ENCODE measurements at places on chromosomes 1 and 21. TPM values are rescaled to one million over a fixed set of nuclear protein-coding genes. Genes with fewer than 3 reads are reported as not detected.

The C1QC gene
- total RNA-seq: 126 TPM

The PBX1 gene
- 72.9 TPM for total RNA-seq

The PLA2G2A gene
- 494 TPM for total RNA-seq

DNA sequence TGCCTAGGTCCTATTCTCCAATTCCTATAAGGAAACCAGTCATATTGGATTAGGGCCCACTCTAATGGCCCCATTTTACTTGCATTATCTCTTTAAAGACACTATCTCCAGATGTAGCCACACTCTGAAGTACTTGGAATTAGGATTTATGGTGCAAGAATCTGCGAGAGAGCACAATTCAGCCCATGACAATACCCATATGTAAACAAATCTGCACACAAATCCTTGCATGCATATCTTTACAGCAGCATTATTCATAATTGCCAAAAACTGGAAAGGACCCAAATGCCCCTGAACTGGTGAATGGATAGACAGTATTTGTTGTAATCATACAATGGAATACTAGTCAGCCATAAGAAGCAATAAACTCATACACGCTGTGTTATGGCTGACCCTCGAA, 229.8 kb upstream of the ADAMTS5 start:
- no peak for DNase-seq

DNA sequence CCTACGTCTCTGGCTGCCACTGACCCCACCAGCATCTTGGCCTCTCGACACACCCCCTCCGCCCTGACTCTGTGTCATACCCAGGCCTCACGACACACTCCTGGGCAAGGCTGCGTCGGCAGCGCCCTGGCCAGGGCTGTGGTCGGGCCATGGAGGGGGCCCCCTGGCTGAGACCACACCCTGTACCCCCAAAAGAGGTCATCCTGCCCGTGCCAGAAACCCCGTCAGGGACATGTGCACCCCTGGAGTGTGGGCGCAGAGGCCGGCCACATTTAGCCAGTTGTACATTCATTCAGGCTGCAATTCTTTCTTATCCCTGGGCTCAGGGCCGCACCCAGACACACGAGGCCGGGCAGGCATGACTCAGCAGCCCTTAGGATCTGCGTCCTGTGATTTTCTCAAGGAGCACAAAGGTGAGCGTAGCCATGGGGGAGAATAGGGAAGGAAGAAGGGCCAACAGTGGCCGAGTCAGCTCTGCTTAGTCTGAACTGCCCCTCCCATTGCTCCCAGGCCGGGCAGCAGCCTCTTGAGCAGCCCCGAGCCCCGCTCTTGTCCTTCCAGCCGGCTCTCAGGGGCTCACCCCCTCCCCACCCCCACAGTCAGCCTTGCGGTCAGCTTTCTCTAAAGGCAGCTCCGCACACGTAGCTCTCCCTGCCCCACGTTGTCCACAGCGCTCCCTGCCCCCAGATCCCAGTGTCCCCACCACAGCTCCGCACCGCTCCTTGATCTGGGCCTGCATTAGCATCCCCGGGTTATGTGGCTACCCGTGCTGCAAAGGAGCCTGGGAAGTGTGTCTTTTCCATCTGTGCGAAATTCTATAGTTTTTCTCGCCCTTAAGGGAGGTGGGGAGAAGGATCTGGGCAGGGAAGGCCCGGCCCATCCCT, 7.9 kb downstream of the CSTB start:
- no peak for DNase-seq

The BARHL2 gene
- total RNA-seq: not detected

The C1QB gene
- 122 TPM for total RNA-seq

The B3GALT2 gene
- total RNA-seq: 10.2 TPM

GRCh38 chr1:36096500-36097432, 8.1 kb downstream of the ADPRS start:
- no peak for DNase-seq

DNA sequence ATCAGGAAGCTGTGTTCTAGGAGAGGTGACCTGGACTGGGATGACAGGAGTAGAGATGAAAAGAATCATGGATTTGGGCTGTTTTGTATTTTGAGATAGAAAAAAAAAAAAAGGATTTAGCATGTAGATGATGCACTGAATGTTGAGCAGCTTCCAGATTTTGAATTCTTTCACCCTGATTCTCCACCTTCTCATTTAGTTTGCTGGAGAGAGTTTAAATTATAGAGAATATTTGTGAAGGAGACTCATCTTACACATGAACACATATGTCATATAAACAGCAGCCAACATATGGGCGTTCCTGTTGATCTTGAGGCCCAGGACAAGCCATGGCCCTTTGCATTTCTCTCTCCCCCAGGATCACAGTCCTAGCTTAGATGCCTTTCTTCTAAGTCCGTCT, 7.4 kb downstream of the RPTN start:
- no peak for DNase-seq

DNA sequence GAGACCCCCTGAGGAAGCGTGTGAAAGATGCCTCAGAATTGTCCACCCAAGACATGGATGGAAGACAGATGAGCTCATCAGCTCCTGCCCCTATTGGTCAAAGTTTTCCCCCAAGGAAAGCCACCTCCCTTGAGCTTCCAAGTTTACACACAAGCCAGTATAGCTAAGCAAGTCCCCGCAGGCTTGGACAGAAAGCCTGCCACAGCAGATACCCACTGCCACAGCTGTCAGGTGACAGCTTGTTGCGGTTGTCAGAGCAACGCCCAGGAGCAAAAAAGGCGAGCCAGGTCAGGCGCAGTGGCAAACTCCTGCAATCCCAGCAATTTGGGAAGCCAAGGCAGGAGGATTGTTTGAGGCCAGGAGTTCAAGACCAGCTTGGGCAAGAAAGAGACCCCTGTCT, 60.9 kb upstream of the IFNAR2 start:
- no peak for DNase-seq
